ENCODE measurements at places on chromosomes 7 and 10.

DNA sequence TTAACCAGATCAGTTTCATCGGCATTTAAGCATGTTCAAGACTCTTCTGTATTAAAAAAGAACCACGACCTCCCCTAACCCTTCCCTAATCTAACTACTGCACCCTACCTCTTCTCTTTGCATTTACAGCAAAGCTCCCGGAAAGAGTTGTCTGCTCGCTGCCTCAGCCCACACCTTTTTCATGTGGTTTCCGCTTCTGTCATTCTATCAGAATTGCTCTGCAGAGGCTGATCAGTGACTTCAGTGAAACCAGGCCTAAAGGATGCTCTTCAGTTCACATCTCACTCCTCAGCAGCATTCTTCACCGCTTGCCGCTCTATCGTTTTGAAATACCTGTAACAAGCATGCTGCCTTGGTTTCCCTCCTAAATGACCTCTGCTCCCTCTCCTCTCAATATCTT is 160.9 kb downstream of the SDK1 start:
- peak; percentile 30 for DNase-seq

GRCh38 chr10:120768227-120768626 is 82.9 kb upstream of the WDR11 start:
- DNase-seq = no peak

- DNase-seq = no peak
Measured at GRCh38 chr10:116780691-116781205, 38.4 kb upstream of the HSPA12A start.

DNA sequence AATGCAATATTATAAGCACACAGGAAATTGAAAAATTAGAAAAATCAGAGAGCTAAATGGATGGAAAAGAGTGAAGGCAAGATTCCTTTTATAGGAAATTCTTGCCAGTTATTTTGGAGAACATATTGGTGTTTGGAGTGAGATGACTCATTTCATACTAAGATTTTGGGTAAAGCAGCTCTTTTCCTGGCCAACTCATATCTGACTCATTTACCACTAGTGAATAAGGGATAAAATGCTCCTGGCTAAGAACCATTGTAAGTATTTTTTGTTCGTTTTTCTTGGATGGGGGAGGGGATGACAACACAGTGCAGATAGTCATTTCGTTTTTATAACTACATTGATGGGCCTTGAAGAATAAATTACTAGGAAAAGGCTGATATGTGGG is 139.3 kb downstream of the TWIST1 start:
- DNase-seq = no peak

Measured in stimulated activated CD8-positive, alpha-beta memory T cell treated with anti-CD3 and anti-CD28 coated beads, Interleukin-12 subunit alpha, Interleukin-12 subunit beta, amount 100 ng/mL, for 1 hour (primary cell).